SK-N-SH (cell line): ENCODE measurements at places on chromosomes 2 and 18. TPM values are rescaled to one million over a fixed set of nuclear protein-coding genes. Genes with fewer than 3 reads are reported as not detected.
A peak's percentile ranks its signal among the peaks of the same experiment; 100 is the strongest.

GRCh38 chr2:169900686-169901085 is 73.4 kb downstream of the UBR3 start:
- peaks cover 11% of the 10 kb centered on the region; the same call in 1 of the 2 replicates for H3K36me3 ChIP-seq
- H3K27ac ChIP-seq = no peak overlapping the region
- no peaks in the 10 kb centered on the region; the same call in 1 of the 2 replicates for H3K4me1 ChIP-seq

- no peaks in the 10 kb centered on the region for H3K27me3 ChIP-seq
- H3K4me3 ChIP-seq = peak overlapping the region; percentile 73
- peaks cover 14% of the 10 kb centered on the region for H3K4me1 ChIP-seq
- H3K36me3 ChIP-seq = no peaks in the 10 kb centered on the region
Measured at GRCh38 chr2:23940718-23941620, 706 bp downstream of the UBXN2A start.

LOXHD1 gene
- not detected in 2 replicates for polyA plus RNA-seq

TXNDC9 gene
- polyA plus RNA-seq = 19.1 and 24.5 TPM in 2 replicates

TTN gene
- under 0.01 and 0.08 TPM in 2 replicates for polyA plus RNA-seq

GRCh38 chr18:37864122-37864521 is 298.5 kb upstream of the CELF4 start:
- no peak overlapping the region for H3K27ac ChIP-seq
- no peak overlapping the region for H3K4me3 ChIP-seq

TPO gene
- polyA plus RNA-seq = not detected in 2 replicates

GRCh38 chr2:189312643-189313042 is 128.6 kb upstream of the WDR75 start:
- DNase-seq = no peak
- H3K27ac ChIP-seq = no peak overlapping the region
- H3K27me3 ChIP-seq = no peaks in the 10 kb centered on the region
- no peaks in the 10 kb centered on the region for H3K4me1 ChIP-seq
- H3K36me3 ChIP-seq = no peaks in the 10 kb centered on the region

GRCh38 chr2:234278556-234279255 is 218.2 kb downstream of the ARL4C start:
- no peaks in the 10 kb centered on the region for H3K27me3 ChIP-seq
- H3K4me3 ChIP-seq = no peak overlapping the region
- H3K4me1 ChIP-seq = no peaks in the 10 kb centered on the region
- H3K36me3 ChIP-seq = no peaks in the 10 kb centered on the region
- no peak overlapping the region for H3K27ac ChIP-seq
- no peak for DNase-seq

- H3K4me3 ChIP-seq = no peak overlapping the region
- H3K36me3 ChIP-seq = peaks cover 4% of the 10 kb centered on the region
- H3K27me3 ChIP-seq = no peaks in the 10 kb centered on the region
- DNase-seq = no peak
- H3K4me1 ChIP-seq = peaks cover 12% of the 10 kb centered on the region; the same call in 1 of the 2 replicates
Measured at GRCh38 chr18:68840554-68841263, 42.8 kb downstream of the CCDC102B start.

DNA sequence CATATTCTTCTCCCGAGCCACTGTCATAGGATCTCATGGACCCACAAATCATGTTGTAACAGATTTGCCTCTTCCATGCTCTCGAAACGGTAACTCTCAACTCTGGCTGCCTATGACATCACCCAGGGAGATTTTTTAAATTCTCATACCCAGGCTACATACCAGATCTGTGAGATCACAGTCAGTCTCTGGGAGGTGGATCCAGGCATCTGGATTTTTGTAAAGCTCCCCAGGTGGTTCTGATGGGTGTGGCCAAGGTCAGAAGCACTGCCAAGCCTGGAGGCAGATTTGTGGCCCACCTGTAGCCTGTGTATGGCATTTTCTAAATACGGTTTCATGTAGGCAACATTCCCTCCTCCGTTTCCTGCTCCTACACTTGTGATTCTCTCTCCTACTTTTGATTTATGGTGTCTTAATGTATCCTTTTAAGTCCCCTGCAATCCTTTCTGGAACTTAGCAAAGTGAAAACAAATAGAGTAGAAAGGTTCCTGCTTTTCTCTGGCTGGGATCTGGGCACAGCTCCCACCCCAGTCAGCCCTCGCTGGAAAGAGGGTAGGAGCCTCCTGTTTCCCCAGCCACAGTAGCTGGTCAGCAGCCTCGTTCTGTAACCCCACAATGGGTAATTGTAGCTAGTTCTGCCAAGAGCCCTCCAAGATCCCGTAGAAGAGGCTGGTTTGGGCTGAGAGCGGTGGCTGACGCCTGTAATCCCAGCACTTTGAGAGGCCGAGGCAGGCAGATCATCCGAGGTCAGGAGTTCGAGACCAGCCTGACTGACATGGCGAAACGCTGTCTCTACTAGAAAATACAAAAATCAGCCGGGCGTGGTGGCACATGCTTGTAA is 96.2 kb downstream of the KLHL29 start:
- H3K4me1 ChIP-seq = peaks cover 15% of the 10 kb centered on the region; the same call in 1 of the 2 replicates
- peak overlapping the region; percentile 36 for H3K27ac ChIP-seq
- no peaks in the 10 kb centered on the region for H3K27me3 ChIP-seq
- no peak overlapping the region for H3K4me3 ChIP-seq
- DNase-seq = no peak

- H3K27ac ChIP-seq = no peak overlapping the region
- no peak for DNase-seq
- peaks cover 2% of the 10 kb centered on the region; the same call in 1 of the 2 replicates for H3K4me1 ChIP-seq
Measured at GRCh38 chr18:57627488-57627887, 5.9 kb upstream of the NARS1 start.

GPR39 gene
- 2.1 and 2.3 TPM in 2 replicates for polyA plus RNA-seq

ZNF514 gene
- 9.0 and 12.5 TPM in 2 replicates for polyA plus RNA-seq

DNA sequence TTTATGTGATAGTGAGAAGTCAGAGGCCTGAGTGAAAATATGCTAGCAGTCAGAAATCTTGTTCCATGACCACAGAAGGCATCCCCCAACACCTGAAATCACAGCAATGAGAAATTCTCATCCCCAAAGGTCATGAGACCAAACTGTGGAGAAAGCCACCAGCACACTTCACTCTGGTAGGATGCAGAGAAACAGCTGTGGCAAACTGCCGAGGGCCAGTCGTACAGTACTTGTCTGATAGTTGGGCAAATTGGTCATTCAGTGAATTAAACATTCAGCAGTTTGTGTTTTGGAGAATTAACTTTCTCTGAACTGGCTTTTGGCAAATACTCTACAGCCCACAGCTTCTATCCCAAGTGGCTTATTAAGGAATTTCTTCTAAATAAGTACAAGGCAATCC is 117.2 kb downstream of the TSN start:
- no peaks in the 10 kb centered on the region for H3K36me3 ChIP-seq
- no peak for DNase-seq
- H3K27me3 ChIP-seq = no peaks in the 10 kb centered on the region
- H3K4me3 ChIP-seq = no peak overlapping the region

DNA sequence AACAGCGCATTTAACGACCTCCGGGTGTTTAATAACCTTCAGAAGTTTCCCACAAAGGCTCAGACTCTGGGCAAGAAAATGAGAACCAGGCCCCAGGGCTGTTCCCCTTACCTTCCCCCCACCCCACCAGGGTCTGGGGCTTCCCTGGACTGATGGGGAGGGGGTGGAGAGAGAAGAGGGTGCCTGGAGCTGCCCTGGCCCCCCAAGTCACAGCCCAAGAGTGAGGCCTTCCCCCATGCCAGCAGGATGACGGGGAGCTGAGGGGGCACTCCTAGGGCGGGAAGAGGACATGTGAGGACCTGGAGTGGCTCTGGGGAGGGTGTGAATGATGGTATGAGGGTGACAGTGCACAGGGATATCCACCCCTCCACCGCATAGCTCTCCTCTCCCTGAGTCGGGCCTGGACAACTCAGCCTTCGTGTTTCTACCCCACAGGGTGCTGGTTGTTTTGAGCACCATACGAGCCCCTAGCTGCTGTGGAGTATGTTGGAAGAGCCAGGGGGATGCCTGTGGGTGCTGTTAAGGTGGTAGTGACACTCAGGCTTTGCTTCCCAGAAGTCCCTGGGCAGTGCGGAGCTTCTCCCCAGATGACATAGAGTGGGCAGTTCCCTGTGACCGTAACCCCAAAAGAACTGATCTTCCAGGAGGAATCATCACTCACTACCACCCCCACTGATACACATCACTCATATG is 3.9 kb downstream of the PKDCC start:
- no peak overlapping the region for H3K4me3 ChIP-seq
- DNase-seq = no peak

CCDC142 gene
- 8.7 and 13.1 TPM in 2 replicates for polyA plus RNA-seq

ZSWIM2 gene
- polyA plus RNA-seq = 0.05 and 0.06 TPM in 2 replicates

GRCh38 chr18:43805646-43806194 is 528.4 kb upstream of the SYT4 start:
- H3K27me3 ChIP-seq = no peaks in the 10 kb centered on the region
- H3K27ac ChIP-seq = no peak overlapping the region
- H3K4me1 ChIP-seq = no peaks in the 10 kb centered on the region
- no peak overlapping the region for H3K4me3 ChIP-seq

DNA sequence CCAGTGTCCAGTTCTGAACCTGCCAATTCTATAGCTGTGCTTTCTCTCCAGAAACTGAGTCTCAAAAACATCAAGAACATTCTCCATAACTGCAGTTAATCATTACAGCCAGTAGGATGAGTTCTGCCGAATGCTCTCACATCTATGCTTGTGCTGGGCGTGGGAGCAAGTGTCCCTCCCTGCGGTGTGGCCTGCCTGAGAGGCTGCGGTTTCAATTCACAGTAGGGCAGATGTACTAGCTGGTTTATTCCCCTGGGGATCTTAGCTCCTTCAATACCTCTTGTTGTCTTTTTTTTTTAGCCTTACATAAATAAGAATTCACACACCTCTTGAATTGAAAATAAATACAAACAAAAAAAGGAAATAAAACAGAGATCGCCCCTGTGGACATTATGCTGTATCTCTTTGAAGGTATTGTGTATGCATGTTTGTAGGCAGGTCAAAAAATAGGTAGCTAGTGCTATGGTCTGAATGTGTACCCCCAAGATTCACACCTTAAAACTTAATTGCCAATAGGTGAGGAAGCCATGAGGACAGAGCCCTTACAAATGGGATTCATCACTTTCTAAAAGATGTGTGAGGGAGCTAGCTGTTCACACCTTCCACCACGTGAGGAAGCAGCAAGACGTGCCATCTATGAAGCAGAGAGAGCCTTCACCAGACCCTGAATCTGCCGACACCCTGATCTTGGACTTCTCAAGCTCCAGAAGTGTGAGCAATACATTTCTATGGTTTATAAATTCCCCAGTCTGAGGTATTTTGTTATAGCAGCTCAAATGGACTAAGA is 74.3 kb downstream of the BCL2L11 start:
- H3K27ac ChIP-seq = no peak overlapping the region
- no peaks in the 10 kb centered on the region; the same call in 1 of the 2 replicates for H3K4me1 ChIP-seq
- no peaks in the 10 kb centered on the region for H3K36me3 ChIP-seq
- H3K4me3 ChIP-seq = no peak overlapping the region

C2orf78 gene
- polyA plus RNA-seq = 0.02 and 0.06 TPM in 2 replicates

XDH gene
- polyA plus RNA-seq = 0.33 and 0.50 TPM in 2 replicates

FRZB gene
- polyA plus RNA-seq = 2.8 and 3.5 TPM in 2 replicates

CCDC74B gene
- polyA plus RNA-seq = 14.5 and 16.2 TPM in 2 replicates

- H3K4me1 ChIP-seq = peaks cover 18% of the 10 kb centered on the region
- H3K4me3 ChIP-seq = no peak overlapping the region; the same call in 1 of the 2 replicates
- peak; percentile 50 for DNase-seq
- H3K27ac ChIP-seq = peak overlapping the region; percentile 77
- no peaks in the 10 kb centered on the region for H3K36me3 ChIP-seq
Measured at GRCh38 chr18:74804677-74805076, 207.0 kb downstream of the ZNF407 start.

CHMP3 gene
- polyA plus RNA-seq = 75.3 and 85.5 TPM in 2 replicates

DNA sequence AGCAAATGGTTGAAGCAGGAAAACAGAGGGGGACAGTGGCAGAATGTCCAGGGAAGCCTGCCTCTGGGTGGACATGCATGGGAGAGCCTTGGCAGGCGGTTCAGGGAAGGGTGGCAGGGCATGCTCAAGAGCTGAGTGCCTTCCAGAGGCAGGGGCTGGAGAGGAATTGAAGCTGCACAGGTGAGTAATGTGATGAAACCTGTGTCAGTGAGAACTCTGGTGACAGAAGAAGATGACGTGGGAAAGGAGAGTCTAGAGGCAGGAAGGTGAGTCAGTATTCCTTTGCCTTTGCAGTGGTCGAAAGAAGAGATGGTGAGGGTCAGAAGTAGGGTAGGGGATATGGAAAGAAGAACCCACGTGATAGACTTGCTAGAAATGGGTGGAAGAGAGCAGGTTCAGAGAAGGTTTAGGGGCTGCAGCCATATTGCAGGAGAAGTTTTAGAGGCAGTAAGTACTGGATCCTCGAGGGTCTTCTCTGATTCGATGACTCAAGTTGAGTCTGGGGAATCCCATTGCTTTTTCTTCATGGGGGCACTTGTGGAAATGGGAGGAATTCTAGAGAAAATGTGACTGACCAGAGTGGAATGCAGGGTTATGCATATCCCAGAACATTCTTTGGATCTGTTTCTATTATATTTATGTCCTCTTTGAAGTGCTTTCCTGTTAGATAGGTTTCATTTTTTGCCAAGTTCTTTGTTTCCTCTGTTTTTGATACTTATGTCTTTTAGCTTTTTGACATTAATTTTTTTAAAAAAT is 37.4 kb downstream of the TMEM87B start:
- peaks cover 46% of the 10 kb centered on the region for H3K36me3 ChIP-seq
- H3K27ac ChIP-seq = peak overlapping the region; percentile 58; the same call in 1 of the 2 replicates
- H3K4me1 ChIP-seq = no peaks in the 10 kb centered on the region; the same call in none of the 2 replicates
- no peak overlapping the region for H3K4me3 ChIP-seq

DNA sequence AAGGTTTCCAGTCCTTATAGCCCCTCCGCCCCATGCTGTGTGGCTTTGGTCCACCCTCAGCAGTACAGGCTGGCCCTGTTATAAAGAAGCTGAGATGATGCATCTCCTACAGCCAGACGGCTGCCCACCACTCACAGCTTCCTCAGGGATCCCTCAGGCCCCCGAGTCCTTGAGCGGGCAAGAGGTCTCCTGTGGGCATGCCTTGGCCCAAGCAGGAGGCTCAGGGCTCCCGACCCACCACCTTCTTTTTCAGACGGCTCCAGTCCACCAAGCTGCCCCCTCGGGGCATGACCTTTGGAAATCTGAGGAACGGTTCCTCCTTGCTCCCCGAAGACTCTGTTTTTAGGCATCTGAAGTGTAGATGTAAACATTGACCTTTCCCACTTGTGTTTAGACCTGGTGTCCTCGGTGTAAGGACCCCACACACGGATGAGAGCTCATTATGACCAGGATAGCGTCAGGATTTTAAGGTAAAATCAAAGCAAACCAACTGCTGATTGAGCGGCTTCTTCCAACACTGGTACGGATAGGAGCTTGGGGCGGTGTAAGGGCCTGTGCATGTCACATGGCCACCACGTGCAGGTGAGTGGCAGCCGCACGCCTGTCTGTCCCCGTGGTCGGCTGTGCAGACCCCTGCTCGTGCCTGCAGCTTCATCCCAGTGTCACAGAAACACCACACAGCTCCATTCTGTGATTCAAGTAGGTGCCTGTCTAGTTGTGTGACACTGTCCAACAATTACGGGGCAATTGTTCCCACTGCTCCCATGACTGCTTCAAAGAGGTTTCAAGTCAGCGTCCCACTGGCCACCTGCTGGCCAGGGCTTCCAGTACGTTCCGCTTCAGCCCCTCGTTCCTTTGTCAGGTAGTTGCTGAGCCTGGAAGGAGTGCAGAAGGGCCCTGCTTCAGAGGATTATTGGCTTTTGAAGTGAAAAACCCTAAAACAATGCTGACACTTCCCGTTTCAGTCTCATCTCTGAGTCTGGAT is 74.7 kb downstream of the NDUFA10 start:
- no peak for DNase-seq
- no peak overlapping the region for H3K4me3 ChIP-seq
- no peaks in the 10 kb centered on the region for H3K27me3 ChIP-seq
- H3K4me1 ChIP-seq = no peaks in the 10 kb centered on the region
- no peaks in the 10 kb centered on the region for H3K36me3 ChIP-seq

GRCh38 chr2:10712185-10712809 is 9.1 kb upstream of the ATP6V1C2 start:
- no peak for DNase-seq
- H3K4me3 ChIP-seq = no peak overlapping the region
- H3K27ac ChIP-seq = no peak overlapping the region
- no peaks in the 10 kb centered on the region for H3K36me3 ChIP-seq
